ENCODE measurements at places on chromosomes 5 and 9.

- peaks cover 56% of the 10 kb centered on the region for H3K36me3 ChIP-seq
- H3K4me3 ChIP-seq: no peak overlapping the region
- peaks cover 44% of the 10 kb centered on the region for H3K4me1 ChIP-seq
- H3K27ac ChIP-seq: peak overlapping the region; percentile 56
These were observed 51.2 kb upstream of the TESK1 start for GRCh38 chr9:35553670-35554543.

- H3K4me1 ChIP-seq: no peaks in the 10 kb centered on the region
- H3K27ac ChIP-seq: no peak overlapping the region
- H3K4me3 ChIP-seq: no peak overlapping the region
- H3K27me3 ChIP-seq: no peaks in the 10 kb centered on the region
These were observed 241.4 kb downstream of the HINT1 start for GRCh38 chr5:130923543-130924124.

DNA sequence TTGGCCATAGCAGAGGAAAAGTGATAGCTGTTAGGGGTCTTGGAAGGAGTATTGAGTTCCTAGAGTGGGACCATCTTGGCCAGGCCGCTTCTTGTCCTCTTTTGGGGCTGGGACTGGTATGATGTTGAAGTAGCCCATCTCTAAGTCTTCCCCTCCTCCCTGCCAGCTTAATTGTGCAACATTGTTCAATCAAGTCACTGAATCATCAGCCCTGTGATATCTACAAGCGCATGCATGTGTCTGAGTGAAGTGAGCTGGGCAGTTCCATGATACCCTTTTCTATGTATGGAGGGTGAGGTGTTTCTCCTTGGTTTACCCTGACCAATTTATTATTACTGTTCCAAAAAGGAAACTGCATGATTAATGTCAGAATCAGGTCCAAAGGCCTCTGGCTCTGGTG is 112.2 kb downstream of the C9orf152 start:
- DNase-seq: no peak
- H3K4me3 ChIP-seq: no peak overlapping the region
- H3K36me3 ChIP-seq: no peaks in the 10 kb centered on the region
- peaks cover 64% of the 10 kb centered on the region for H3K4me1 ChIP-seq

DNA sequence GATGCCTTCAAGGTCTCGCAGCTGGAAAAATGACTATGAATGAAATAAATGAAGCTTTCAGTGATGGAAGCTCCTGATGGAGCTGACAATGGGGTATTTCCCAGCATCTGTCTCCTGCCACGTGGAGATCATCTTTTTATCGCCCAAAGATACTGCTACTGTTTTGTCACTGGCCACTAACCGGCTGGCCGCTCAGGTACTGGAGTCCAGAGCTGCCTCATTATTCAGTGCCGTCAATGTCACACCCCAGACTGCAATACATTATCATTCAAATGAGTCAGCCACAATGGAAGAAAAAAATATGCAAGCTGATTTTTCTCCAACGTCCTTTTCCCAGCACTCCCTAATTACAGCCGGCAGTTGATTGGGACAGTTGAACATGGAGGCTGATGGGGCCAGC is 280.4 kb downstream of the ZSWIM6 start:
- H3K36me3 ChIP-seq: no peaks in the 10 kb centered on the region
- no peak overlapping the region for H3K27ac ChIP-seq
- no peaks in the 10 kb centered on the region for H3K4me1 ChIP-seq
- H3K4me3 ChIP-seq: no peak overlapping the region
- no peaks in the 10 kb centered on the region for H3K27me3 ChIP-seq

GRCh38 chr9:129885018-129885669 is 49.9 kb downstream of the USP20 start:
- DNase-seq: peak; percentile 50
- H3K4me1 ChIP-seq: peaks cover 68% of the 10 kb centered on the region
- H3K36me3 ChIP-seq: no peaks in the 10 kb centered on the region
- H3K27me3 ChIP-seq: no peaks in the 10 kb centered on the region
- peak overlapping the region; percentile 47 for H3K4me3 ChIP-seq

GRCh38 chr9:89666950-89667349 is 62.1 kb downstream of the GADD45G start:
- H3K27me3 ChIP-seq: no peaks in the 10 kb centered on the region
- no peaks in the 10 kb centered on the region for H3K36me3 ChIP-seq
- DNase-seq: peak; percentile 61
- no peak overlapping the region for H3K4me3 ChIP-seq
- peaks cover 5% of the 10 kb centered on the region for H3K4me1 ChIP-seq

DNA sequence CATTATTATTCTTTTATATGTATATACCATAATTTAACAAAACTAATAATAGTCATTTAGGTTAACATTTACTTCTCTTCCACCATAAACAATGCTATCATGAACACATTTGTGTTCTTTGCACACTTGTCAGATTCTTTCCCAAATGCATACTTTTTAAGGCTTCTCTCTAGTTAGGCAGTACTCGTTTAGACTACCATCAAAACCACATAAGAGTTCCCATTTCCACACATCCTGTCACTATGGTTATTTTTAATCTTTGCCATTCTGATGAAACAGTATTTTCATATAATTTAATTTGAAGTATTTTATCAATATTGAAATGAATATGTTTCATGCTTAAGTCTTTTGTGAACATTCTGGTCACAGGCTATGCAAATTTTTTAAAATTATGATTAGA is 15.1 kb downstream of the DROSHA start:
- no peak for DNase-seq
- no peak overlapping the region for H3K4me3 ChIP-seq
- H3K27me3 ChIP-seq: no peaks in the 10 kb centered on the region
- H3K4me1 ChIP-seq: no peaks in the 10 kb centered on the region

- H3K4me1 ChIP-seq: no peaks in the 10 kb centered on the region
- H3K27me3 ChIP-seq: no peaks in the 10 kb centered on the region
- H3K4me3 ChIP-seq: no peak overlapping the region
- no peaks in the 10 kb centered on the region for H3K36me3 ChIP-seq
- no peak overlapping the region for H3K27ac ChIP-seq
These were observed 275.2 kb downstream of the CDH9 start for GRCh38 chr5:26763215-26763614.

DNA sequence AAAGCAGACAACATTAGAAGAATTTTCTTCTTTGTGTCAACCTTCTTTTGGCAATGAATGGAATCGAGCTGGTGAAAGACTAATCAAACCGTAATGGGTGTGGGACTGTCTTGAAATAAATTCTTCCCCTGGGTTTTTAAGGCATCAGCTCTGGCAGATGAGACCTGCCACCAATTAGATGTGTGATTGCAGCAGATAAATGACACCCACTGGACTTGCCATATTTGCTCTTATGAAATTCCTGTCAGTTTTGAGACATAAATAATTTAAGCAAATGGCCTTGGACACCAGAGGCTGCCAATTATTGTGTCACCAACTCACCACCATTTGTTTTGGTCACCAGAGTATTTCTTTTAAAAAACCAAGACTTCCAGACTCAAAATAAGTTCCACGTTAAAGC is 135.9 kb upstream of the RGMB start:
- H3K36me3 ChIP-seq: no peaks in the 10 kb centered on the region
- DNase-seq: no peak
- H3K27ac ChIP-seq: no peak overlapping the region
- H3K27me3 ChIP-seq: no peaks in the 10 kb centered on the region
- H3K4me3 ChIP-seq: no peak overlapping the region
- no peaks in the 10 kb centered on the region for H3K4me1 ChIP-seq

DNA sequence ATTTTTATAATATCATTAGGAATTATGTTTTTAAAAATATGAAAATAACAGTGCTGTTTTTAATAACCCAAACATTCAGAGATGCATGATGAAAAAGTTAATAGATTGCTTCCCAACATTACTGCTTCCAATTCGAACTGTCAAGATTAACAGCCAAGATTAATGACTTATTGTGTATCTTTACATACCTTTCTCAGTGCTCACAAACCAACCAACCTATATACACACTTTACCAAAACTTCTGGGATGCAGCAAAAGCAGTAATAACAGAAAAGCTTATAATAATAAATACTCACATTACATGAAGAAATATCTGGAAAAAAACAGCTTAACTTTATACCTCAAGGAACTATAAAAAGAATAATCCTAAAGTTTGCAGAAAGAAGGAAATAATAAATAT is 82.1 kb downstream of the TMEM232 start:
- H3K36me3 ChIP-seq: no peaks in the 10 kb centered on the region
- no peaks in the 10 kb centered on the region for H3K4me1 ChIP-seq
- H3K27me3 ChIP-seq: no peaks in the 10 kb centered on the region
- DNase-seq: no peak

DNA sequence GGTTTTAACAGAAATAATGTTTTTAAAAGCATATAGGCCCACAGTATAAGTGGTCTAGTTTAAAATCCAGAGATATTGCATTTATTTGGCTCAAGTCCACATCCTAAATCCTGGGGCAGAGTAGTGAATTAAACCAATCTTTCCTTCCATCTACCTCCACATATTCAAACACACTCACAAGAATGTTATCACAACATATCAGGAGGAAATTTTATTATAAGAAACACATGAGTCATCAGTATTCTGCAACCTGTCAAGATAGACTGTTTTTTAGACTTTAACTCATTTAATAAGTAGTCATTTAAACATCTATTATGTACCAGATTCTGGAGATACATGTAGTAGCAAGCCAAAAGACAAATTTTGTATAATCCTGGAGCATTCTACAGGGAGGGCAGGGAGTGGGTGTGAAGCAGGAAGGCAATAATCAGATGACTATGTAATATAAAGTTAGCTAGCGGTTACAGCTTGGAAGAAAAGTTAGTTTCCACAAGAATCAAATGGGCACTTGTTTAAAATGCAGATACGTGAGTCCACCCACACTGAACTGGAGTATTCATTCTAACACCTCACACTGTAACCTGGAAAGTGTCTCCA is 187.3 kb upstream of the PIK3R1 start:
- peaks cover 47% of the 10 kb centered on the region for H3K4me1 ChIP-seq
- no peaks in the 10 kb centered on the region for H3K27me3 ChIP-seq
- DNase-seq: no peak
- no peak overlapping the region for H3K27ac ChIP-seq
- H3K36me3 ChIP-seq: no peaks in the 10 kb centered on the region
- H3K4me3 ChIP-seq: no peak overlapping the region

DNA sequence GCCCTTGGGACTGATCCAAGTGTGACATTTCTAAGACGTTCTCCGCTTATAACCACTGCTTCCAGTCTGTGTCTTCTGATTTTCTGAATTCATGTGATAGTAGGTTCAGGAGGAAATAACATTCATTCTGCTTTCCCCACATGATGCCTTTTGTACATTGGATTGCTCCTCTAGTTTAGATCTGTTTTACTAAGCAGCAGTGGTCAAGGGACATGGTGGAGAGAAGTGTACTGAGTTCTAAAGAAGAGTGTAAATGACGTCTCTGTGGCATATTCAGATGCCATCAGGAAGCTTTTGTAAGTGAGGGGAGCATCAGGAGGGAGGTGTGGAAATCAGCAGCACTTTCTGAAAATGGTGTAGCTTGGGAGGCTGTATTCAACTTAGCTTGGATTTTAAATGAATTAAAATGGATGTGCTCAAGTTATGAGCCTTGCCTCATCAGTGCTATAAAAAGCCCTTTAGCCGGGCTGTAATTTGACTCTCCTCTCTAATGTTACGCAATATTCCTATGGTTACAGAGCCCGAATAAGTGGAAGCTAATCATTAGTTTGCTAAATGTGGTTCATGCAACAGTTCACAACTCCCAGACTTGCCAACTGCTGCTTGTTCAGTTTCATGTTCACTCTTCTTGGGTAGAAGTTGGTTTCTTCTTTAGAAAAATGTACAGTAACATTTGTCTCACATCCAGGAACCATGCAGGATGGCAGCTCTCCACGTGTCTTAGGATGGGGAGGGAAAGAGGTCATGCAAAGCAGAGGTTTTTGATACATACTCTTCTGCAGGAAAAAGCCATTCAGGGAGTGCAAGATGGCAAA is 281.3 kb downstream of the ARHGAP26 start:
- no peaks in the 10 kb centered on the region for H3K4me1 ChIP-seq
- H3K36me3 ChIP-seq: no peaks in the 10 kb centered on the region
- peak; percentile 38 for DNase-seq

DNA sequence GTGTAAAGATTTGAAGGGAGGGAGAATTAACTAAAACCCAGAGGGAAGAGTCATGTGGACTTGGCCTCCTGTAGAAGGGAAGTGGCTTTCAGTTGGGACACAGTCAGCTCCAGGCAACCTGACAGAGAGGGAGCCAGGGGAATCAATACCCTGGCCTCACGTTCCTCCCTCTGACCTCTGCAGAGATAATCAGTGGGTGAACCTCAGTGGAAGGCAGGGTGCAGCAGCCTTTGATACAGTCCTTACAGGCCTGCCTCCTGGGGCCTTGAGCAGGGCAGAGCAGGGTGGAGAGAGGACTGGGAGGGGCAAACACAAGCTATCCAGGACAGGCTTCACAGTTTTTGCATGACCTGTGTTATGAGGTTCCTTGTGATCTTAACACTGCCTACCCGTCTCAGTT is 61.9 kb upstream of the GPBP1 start:
- H3K4me3 ChIP-seq: no peak overlapping the region
- H3K27ac ChIP-seq: no peak overlapping the region
- DNase-seq: no peak
- no peaks in the 10 kb centered on the region for H3K4me1 ChIP-seq
- no peaks in the 10 kb centered on the region for H3K36me3 ChIP-seq

- H3K36me3 ChIP-seq: no peaks in the 10 kb centered on the region
- no peaks in the 10 kb centered on the region for H3K27me3 ChIP-seq
- no peaks in the 10 kb centered on the region for H3K4me1 ChIP-seq
- DNase-seq: no peak
These were observed 283.2 kb downstream of the ANXA1 start for GRCh38 chr9:73434826-73435225.

- H3K27ac ChIP-seq: no peak overlapping the region
- no peaks in the 10 kb centered on the region for H3K27me3 ChIP-seq
- H3K4me3 ChIP-seq: no peak overlapping the region
These were observed 297.4 kb upstream of the TAS2R1 start for GRCh38 chr5:9927521-9927997.

DNA sequence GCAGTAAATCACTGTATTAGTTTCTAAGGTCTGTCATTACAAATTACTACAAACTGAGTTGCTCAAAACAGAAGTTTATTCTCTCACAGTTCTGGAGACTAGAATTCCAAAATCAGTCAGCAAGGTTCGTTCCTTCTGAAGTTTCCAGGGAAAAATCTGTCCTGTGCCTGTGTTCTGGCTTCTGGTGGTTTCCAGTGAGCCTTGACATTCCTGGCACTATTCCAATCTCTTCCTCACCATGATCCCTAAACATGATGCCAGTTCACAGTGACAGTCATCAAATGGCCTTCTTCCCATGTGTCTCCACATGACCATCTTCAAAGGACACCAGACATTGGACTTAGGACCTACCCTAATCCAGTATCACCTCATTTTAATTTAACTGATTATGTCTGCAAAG is 351.4 kb downstream of the PLK2 start:
- no peaks in the 10 kb centered on the region for H3K4me1 ChIP-seq
- H3K27ac ChIP-seq: no peak overlapping the region
- no peak overlapping the region for H3K4me3 ChIP-seq
- H3K27me3 ChIP-seq: no peaks in the 10 kb centered on the region
- no peaks in the 10 kb centered on the region for H3K36me3 ChIP-seq
- DNase-seq: no peak

Measured in heart left ventricle (tissue), 16 donors.